ENCODE measurements at places on chromosomes 5 and 9. TPM values are rescaled to one million over a fixed set of nuclear protein-coding genes. Genes with fewer than 3 reads are reported as not detected.

PCDHGA3 gene
- total RNA-seq = 3.0 TPM

FAT2 gene
- total RNA-seq = 0.24 TPM

NRG2 gene
- 3.3 TPM for total RNA-seq

DRD1 gene
- total RNA-seq = 0.13 TPM

KIF12 gene
- not detected for total RNA-seq

EIF4E1B gene
- not detected for total RNA-seq

Measured in omental fat pad (tissue), 4 donors.